ENCODE measurements at places on chromosomes 1 and 21.
A peak's percentile ranks its signal among the peaks of the same experiment; 100 is the strongest.

- no peak for DNase-seq
These were observed 94.5 kb downstream of the VPS26C start for GRCh38 chr21:37172646-37173045.

GRCh38 chr1:234613128-234613875 is 3.3 kb upstream of the IRF2BP2 start:
- peak; percentile 95 for DNase-seq

DNA sequence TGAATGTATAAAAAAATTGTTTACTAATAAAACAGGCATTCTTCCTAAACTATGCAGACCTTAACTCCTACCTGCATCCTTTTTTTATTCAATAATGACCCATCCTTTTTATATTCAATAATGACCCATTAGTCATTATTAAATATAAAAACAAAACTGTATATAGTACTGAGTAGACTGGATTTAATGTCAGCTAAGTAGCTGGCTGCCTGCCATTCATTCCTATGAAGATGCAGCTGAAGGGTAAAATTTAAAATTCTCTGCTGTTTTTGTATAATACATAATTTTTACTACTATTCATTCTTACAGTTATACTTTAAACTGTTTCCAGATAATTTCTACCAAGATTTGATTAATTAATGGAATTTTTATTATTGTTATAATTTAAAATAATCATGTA is 79.3 kb downstream of the DENND1B start:
- DNase-seq, result peak; percentile 50

GRCh38 chr1:59161136-59161535 is 135.8 kb upstream of the FGGY start:
- no peak for DNase-seq

GRCh38 chr1:18234790-18235242 is 127.2 kb downstream of the IGSF21 start:
- DNase-seq, result peak; percentile 35

DNA sequence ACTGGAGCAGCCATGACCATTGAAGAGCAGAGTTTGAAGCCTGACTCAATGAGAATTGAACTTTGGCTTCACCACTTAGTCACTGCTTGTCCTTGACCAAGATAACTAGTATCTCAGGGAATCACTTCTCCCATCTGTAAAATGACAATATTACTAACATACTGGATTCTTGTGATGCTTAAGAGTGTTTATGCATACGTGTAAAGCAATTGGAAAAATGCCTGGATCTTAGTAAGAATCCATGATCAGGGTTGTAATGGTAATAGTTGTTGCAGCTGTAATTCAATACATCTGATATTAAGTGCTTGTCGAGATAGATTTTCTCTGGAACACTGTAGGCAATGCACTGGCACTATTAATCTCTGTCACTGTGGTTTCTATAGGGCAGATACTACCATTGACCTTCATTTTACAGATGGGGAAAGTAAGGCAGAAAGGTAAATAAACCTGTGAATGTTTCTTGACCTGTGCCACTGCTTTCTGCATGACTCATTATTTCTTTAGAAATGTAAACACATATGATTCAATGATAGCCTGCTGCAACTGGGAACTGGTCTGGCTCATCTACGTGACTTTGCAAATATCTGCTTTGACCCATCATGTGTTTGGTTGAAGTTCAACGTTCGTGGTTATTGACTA is 662.5 kb downstream of the PLA2G4A start:
- peak; percentile 86 for DNase-seq

DNA sequence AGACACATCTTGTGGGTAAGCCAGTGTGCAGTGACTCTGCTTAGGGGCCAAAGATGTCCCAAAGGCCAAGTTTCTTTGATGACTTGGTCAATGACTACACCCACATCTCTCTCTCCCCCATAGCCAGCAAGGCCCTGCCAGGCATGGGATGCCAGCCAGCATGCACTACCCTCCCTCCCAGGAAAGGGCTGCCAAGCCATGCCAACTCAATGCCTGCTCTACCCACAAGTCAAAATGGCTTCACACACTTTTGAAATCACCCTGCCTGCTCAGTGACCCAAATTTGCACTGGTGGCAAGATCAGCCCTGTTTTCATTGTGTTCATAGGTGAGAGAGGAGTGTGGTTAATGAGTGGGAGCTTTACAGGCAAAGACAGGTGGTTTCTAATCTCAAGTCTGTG is 112.5 kb downstream of the MATN1 start:
- no peak for DNase-seq

DNA sequence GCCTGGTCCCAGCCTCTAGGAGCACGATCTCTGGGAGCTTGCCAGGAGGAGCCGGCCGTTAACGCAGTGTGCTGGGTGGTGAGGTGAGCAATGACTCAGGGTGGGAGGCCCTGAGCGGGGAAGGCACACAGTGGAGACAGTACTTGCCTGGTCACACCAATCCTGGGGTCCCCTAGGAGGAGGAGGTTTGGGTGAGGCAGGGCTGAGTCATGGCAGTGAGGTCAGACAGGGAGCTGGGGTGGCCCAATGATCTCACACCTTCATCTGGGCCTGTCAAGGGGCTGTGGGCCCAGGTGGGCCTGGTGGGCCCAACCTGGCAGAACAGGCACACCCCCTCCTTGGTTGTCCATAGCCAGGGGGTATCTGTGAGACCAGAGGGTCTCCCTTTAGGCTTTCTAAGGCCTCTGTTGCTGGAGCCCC is 8.6 kb upstream of the EDN2 start:
- DNase-seq, result peak; percentile 95

- no peak for DNase-seq
These were observed 42.4 kb upstream of the TACSTD2 start for GRCh38 chr1:58619286-58620054.

GRCh38 chr1:98126740-98127139 is 205.9 kb upstream of the DPYD start:
- no peak for DNase-seq

DNA sequence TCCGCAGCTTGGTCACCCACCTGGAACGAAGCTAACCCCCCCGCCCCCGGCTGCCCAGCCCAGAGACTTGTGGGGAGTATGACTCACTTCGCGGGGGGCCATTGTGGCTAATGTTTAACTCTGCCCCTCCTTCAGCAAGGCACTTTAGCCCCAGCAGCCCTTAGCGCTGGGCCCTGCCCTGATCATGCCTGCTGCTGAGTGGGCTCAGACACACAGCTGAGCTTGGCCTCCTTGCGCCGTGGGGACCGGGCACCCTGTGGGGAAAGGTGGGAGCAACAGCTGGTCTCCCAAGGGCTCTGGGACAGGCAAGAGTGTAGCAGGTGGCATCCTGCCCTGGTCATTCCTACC is 6.3 kb upstream of the LAD1 start:
- DNase-seq, result no peak

- peak; percentile 50 for DNase-seq
These were observed 77.2 kb upstream of the CDC42BPA start for GRCh38 chr1:227395426-227396028.

GRCh38 chr1:6912518-6912917 is 127.3 kb downstream of the CAMTA1 start:
- DNase-seq, result no peak

GRCh38 chr1:21131200-21131599 is 45.5 kb downstream of the EIF4G3 start:
- no peak for DNase-seq

DNA sequence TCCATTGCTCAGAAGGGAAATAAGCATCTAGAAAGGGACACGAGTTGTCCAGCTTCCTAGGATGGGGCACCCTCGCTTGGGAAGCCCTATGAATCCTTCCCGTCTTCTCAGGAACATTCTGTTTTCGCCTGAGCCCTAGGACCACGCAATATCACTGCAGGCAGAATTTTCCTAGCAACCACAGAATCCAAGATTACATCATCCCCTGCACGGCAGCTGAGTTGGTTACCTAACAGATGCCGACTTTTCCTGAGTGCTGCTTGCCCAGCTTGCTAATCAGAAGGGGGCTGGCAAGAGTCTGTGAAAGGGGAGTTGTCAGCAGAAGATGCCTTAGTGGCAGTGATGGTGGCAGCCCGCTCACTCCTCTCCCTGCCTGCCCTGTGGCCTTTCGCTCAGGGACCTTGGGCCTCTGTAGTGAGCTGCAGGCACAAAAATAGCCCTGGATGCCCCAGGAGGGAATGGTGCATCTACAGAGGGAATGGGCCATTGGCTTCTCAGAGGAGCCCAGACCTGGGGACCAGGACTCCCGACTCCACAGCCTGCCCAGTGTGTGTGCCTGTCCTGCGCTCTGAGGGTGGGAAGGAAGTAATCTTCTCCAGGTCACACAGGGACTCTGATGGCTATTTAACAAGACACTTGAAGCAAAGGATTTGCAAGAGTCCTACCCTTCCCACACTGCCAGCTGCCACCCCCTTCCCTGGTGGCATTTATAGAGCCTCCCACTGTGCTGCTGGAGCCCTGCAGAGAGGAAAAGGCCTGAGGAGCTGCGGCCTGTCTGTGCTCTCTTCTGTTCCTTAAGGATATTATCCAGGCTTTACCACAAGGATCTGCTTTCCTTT is 28.9 kb upstream of the CLSTN1 start:
- peak; percentile 78 for DNase-seq

DNA sequence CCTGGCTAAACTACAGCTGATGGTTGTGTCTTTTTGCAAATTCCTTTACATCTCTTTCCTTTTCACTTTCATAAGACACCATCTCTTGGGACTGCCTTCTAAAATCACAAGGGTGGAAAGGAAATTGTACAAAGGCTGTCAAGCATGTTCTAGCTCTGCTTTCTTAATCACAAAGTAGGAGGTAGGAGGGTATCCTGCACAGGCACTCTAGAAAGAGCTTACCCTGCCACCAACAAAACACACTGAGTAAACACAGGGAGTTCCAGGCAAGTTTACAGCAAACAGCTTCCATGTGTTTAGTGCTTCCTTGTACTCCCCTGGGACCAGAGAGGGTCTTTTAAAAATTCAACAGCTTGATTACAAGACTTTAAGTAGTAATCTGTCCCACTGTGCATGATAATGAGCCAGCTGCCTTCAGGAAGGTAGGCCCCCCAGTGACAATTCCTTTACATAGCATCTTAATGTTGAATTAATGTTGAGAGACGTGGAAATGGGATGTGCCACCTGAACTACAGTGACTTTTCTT is 2.4 kb downstream of the PLPP3 start:
- DNase-seq, result peak; percentile 32

GRCh38 chr1:96990136-96990535 is 268.6 kb downstream of the PTBP2 start:
- DNase-seq, result no peak

- no peak for DNase-seq
These were observed 94.7 kb downstream of the LIPI start for GRCh38 chr21:14116080-14116481.

GRCh38 chr21:41755934-41756773 is 10.7 kb downstream of the RIPK4 start:
- no peak for DNase-seq

GRCh38 chr1:43883321-43883720 is 50.3 kb upstream of the ARTN start:
- DNase-seq, result no peak

GRCh38 chr1:42824481-42825035 is 7.4 kb upstream of the SVBP start:
- DNase-seq, result no peak

DNA sequence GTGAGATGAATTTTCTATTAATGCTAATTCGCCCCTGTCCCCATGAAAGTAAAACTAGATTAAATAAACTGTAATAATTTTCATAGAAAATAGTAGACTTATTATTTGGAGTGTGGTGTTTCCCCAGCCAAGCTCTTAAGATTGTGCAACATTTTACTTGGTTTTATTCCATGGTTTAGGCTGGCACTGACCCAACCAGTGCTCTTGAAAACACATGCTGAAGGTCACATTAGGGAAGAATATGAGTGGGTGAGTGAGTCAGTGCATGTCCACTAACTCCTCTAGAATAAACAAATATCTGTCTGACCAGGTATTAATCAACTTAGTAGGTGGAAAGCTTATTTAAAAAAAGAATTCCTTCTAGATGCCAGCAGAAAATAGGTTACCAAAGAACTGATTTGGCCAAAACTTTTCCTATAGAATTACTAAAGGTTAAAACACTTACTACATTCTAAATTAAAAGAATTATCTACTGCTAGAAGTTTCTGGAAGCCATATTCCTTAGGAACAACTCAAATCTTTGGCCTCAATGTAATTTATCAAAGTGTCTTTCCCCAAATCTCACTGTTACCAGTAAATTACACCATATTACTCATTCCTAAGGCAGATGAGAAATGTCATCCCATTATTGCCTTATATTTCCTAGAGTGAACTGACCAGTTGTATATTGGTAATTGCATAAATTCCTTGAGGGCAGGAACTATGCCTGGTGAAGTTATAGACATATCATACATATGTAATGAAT is 89.7 kb upstream of the RGS1 start:
- peak; percentile 99 for DNase-seq

GRCh38 chr21:44815225-44815624 is 2.6 kb downstream of the SUMO3 start:
- no peak for DNase-seq

DNA sequence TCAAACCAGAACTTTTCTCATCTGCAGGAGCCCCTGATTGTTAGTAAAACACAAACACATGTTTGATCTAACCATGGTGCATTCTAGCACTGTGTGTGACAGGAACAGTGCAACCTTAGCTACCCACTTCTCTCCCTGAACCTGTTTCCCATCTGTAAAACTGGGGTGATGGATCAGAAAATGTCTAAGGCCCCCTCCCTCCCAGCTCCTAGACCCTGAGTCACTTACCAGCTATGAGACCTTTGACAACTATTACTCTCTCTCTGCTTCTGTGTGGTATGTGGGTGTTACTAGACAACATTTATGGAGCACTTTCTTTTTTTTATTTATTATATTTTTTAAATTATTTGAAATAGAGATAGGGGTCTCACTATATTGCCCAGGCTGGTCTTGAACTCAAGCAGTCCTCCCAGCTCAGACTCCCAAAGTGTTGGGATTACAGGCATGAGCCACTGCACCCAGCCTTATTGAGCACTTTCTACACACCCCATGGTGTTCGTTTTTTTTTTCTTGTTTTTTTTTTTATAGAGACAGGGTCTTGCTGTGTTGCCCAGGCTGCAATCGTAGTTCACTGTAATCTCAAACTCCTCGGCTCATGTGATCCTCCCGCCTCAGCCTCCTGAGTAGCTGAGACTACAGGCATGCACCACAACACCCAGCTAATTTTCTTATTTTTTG is 2.6 kb downstream of the INPP5B start:
- DNase-seq, result peak; percentile 77

DNA sequence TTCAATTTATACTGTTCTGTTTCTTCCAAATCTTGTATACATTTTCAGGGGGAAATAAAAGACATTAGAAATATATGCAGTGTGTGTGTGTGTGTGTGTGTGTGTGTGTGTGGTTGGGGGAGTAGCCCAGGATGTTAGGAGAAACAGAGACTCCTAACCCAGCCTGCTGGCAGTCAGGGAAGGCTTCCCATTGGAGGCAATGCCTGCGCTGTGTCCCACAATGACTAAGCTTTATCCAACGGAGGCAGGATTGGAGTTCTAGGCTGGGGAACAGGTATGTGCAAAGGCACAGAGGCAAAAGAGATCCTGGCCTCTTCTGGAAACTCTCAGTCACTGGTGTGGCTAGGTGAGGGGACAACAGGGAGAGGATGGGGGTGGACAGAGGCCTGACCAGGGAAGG is 16.5 kb upstream of the ADGRB2 start:
- no peak for DNase-seq

All from iris pigment epithelial cell (primary cell).